Activated CD4-positive, alpha-beta T cell treated with anti-CD3 and anti-CD28 coated beads, Interleukin-10, Interleukin-2, amounts not matched to agents 100 ng/mL and 50 ng/mL, durations not matched to agents 16 hours and 8 hours (primary cell): ENCODE measurements at places on chromosomes 1 and 21.
A peak's percentile ranks its signal among the peaks of the same experiment; 100 is the strongest.

GRCh38 chr1:167821969-167822685 is 91.8 kb downstream of the ADCY10 start:
- DNase-seq, result no peak

GRCh38 chr1:4121293-4121684 is 221.2 kb upstream of the C1orf174 start:
- no peak for DNase-seq

DNA sequence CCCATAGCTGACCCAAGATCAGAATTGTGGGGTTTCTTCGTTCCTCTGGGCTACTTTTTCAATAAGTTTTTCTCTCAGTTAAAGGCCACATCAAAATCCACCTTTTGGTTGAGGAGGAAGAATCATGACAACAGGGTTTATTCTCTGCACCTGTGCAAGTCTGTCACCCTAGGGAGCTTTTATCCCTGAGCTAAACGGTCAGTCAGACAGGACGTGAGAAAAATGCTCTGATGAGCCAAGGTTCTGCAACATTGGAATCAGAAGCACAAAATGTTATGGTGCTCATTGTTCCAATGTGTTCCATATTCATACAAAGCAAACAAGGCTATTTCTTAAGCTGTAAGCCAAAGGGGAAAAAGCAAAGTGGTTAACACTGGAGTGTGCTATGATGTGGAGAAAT is 7.4 kb upstream of the ERICH3 start:
- no peak for DNase-seq

DNA sequence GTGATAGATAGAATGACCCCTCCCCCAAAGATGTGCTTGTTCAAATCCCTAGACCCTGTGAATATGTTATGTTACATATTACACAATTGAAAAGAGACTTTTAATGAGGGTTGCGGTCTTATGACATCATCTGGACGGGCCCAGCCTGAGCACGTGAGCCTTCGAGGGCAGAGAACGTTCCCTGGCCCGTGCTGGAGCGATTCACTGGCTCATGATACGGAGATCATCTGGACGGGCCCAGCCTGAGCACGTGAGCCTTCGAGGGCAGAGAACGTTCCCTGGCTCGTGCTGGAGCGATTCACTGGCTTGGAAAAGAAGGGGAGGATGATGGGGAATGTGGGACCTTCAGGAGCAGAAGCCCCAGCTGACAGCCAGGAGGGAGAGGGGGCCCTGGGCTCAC is 34.4 kb upstream of the COL18A1 start:
- no peak for DNase-seq

- DNase-seq, result no peak
Measured at GRCh38 chr1:17875171-17875881, 120.2 kb downstream of the ACTL8 start.

DNA sequence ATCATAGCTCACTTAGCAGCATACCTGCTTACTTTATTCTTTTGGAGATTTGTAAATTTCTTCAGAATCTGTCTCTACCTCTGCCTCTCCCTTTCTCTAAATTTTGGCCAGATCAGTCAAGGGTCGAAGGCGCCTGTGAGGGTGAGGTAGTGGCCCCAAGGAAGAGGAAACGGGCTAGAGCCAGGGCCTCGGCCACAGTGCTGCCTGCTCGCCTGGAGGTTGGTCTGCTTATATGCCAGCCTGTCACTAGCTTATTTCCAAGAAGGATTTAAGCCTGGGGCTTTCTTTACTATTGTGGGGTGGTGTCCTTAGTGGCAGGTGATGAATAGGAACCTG is 19.6 kb downstream of the PEX14 start:
- DNase-seq, result no peak

DNA sequence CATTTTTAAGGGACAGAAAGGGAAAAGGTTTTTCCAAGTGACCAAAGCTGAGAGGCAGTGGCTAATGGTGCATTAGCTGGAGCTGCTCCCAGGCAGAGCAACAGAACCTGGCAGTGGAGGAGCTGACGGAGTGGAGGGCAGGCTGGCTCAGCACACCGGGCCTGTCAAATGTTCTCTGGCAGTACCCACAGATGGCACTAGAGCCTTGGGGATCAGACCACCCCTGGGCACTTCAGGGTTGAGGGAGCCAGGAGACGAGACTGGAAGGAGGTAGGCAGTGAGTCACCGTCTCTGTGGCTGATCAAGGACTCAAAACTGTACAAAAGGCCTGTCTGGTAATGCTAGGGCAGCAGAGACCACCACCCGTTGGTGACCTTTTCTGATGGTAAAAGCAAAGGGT is 121.7 kb upstream of the KIAA0040 start:
- DNase-seq, result peak; percentile 6

DNA sequence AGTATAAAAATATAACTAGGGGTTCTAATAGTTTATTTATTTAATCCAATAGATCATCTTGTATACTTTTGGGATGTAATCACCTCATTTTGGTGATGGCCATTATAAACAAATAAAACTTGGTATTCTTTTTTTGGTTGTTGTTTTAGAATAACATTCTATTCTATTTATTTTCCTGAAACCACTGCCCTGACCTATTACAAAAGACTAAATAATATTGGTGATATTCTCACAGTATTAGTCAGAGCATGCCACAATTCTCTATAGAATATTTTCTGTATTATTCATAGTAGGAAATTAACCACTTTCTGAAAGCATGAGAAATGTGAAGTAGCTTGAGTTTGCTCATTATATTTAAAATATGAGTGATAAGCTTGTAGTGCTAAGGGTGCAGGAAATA is 54.1 kb upstream of the LRRC7 start:
- no peak for DNase-seq

DNA sequence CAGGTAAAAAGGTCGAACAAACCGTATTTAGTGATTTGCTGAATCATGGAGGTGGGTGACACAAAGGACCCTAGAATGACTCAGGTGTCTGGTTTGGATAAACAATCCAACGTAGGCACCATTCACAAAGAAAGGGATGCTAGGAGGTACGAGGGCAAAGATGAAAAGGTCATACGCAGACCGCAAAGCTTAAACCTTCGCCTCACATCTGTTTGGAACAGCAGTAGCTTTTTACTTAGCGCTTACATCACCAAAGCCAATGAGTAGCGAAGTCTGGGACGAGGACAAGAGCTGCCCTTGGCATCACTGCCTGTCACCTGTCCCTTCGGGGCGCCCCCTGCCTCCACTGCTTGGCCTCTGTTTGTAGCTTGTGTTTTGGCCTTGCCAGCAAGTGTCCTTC is 350.2 kb downstream of the SMYD3 start:
- DNase-seq, result no peak

DNA sequence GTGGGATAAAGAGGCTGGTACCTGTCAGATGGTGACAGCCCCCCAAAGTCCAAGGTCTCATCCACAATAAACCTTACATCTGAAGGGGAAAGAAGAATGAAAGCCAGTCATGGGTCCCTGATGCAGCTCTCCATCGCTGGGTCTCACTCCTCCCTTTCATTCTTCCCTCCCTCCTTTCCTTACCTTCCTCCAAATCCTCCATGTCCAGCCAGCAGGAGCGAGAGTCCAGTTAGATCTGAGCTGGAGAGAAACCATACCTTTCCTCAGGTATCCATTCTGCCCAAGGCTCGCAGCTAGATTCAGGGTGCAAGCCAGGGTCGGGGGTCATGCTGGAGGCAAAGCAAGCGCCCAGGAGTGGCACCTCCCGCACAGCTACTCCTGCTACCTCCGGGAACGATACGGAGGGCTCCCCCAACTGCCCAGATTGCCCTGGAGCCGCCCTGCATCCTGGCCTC is 421 bp downstream of the PSRC1 start:
- DNase-seq, result no peak

DNA sequence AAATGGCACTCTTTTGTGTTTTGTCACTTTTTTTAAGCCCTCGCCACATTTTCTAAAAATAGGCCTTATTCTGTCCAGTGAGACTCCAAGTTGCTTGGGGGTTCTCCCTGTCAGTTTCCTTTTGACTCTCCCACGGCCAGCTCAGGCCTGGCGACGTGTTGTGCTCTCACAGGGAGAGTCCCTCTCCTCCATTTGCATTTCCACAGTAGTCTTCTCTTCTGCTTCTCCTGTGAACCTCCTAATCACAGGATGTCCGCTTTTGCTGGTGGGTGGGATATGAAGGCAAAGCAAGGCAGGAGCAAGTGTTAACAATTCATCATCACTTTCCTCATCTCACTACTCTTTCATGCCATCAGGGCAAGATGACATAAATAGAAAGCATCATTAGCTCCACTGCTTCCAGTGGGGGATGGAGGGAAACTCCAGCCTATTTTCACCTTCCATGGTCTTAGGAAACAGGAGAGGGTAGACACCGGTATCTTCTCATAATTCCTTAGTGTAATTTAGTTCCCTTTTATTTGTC is 99.8 kb downstream of the INTS7 start:
- peak; percentile 88 for DNase-seq

DNA sequence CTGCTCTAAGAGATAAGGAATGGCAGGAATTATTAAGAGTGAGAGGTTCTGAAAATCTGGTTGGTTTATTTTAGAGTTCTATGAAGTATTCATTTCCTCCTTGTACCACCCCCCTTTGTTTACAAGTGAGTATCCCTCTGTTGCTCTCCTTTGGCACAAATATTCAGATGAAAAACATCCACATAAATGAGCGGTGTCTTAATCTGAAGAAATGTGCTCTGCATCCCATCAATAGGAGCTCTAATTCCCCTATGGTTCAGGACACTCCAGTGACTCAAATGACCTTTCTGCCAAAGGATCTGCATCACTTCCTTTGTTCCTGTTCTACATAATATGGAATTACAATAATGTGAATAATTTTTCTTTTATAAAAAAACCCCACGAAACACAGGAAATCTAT is 16.6 kb downstream of the DDAH1 start:
- DNase-seq, result no peak

GRCh38 chr21:38897532-38898421 is 92.0 kb downstream of the ETS2 start:
- no peak for DNase-seq

- peak; percentile 59 for DNase-seq
Measured at GRCh38 chr1:65253800-65254319, 55.5 kb upstream of the DNAJC6 start.

DNA sequence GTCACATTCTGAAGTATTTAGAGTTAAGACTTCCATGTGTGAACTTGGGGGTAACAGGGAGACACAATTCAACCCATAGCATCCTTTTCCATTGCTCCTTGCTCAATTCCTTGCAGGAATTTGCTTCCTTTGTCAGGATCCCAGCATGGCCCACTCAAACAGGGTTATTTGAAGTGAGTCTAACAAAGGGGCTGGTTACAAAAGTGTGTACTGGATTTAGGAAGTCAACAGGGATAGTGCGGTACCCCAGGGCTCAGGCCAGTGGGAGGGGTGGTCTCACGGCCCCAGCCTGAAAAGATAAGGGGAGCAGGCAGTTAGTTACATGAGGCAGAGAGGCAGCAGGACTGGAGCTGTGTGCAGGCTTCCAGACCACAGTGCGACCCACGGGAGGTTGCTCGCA is 14.4 kb downstream of the LRRC38 start:
- no peak for DNase-seq

GRCh38 chr1:76153841-76154205 is 79.3 kb downstream of the ST6GALNAC3 start:
- DNase-seq, result no peak

DNA sequence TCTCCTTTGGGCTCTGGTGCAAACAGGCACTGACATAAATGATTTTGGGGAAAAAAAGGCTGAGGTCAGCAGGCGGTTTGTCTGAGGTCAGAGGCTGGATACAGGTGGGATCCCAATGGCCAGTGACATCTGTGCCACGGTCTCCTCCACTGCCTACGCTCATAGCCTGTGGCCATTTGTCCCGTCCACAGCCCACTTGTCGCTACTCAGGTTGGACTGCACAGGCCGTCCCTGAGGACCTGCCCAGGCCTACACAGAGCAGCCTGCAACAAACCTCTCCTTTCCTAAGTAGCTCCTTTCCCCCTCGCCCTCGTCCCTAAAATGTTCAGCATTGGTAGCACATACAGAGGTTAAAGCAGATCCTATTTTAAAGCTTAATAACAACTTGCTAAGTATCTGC is 150.7 kb downstream of the ZBTB18 start:
- no peak for DNase-seq

DNA sequence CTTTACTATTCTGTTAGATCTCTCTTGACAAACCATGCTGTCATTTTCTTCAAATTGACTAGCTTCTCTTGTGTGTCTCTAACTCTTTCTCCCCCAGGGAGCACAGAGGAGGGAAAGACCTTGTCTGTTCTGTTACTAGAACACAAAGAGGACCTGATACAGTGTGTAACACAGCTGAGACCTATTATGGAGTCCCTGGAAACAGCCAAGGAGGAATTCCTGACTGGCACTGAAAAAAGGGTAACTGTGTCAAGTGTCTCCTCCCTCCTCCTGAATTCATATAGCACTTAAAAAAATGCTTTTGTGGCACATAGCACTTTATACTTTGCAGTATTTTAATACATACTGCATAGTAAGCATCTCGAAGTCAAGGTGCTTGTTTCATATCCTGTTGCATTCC is 50.6 kb downstream of the ZBTB40 start:
- no peak for DNase-seq

DNA sequence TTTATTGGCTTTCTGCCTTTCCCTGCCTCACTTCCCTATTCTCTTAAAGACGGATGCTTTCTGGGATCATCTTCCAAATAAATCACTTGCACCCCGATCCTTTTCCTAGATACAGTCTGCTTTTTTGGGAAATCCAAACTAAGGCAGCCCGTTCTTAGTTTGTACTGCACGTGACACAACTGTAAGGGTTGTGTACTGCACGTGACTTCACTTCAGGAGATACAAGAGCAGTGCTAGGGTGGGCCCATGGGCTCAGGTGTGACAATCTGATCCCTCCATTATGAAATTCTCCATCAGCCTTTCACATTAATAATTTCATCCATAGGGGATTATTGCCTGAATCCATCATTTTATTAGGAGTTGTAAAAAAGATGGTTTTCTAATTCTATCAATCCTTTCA is 33.8 kb upstream of the SPOCD1 start:
- DNase-seq, result no peak

DNA sequence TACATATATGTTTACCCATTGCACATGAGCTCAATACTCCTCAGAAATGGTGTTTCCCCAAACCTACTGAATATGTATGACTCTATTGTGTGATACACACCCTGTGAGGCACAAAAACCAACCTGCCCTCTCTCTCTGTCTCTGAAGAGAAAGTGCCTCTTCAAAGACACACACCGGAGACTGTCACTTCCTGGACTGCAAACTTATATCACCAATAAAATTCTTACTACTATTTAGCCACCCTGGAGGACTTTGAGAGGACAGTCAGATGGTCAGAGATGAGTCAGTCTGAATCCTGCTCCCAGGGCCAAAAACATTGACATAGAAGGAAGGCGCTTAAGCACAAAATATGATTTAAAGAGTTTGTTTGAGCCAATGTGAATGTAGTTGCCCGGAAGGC is 110.4 kb downstream of the PPIAL4G start:
- peak; percentile 66 for DNase-seq

DNA sequence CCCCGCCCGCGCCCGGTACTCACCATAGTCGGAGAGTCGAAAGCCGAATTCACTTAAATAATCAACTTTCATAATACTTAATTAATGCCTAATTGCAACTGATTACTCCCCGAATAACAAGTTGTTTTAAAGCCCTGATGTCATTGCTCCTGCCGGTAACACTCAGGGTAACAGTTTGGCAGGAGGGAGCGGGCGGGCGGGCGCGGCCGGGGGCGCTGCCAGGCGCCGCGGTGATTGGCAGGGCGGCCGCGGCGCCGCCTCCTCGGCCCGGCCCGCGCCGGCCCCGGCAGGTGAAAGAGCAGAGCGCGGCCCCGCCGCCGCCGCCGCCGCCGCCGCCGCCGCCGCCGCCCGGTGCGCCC is 102.2 kb downstream of the CASZ1 start:
- DNase-seq, result peak; percentile 63

GRCh38 chr21:31011412-31011811 is 26.9 kb downstream of the KRTAP19-8 start:
- DNase-seq, result peak; percentile 24

GRCh38 chr1:207462535-207462934 is 8.4 kb downstream of the CR2 start:
- DNase-seq, result no peak
